Activated T-helper 1 cell treated with anti-CD3 and anti-CD28 coated beads, Interleukin-12 subunit alpha, Interleukin-12 subunit beta, Interleukin-2, Interleukin-4 antibody, amounts not matched to agents 30 ng/mL and 10 ng/mL and 1 ng/mL, durations not matched to agents 14 hours and 24 hours and 36 hours (primary cell): ENCODE measurements at places on chromosomes 7 and 10. TPM values are rescaled to one million over a fixed set of nuclear protein-coding genes. Genes with fewer than 3 reads are reported as not detected.

CALML5 gene
- total RNA-seq = not detected in 2 replicates

TET1 gene
- 0.71 and 0.73 TPM in 2 replicates for total RNA-seq

RAPGEF5 gene
- total RNA-seq = 0.59 and 0.70 TPM in 2 replicates

UCN3 gene
- total RNA-seq = not detected in 2 replicates

HOXA6 gene
- not detected in 2 replicates for total RNA-seq

TMEM196 gene
- not detected in 2 replicates for total RNA-seq

DGKB gene
- total RNA-seq = not detected in 2 replicates

C7orf33 gene
- total RNA-seq = not detected in 2 replicates

DNA sequence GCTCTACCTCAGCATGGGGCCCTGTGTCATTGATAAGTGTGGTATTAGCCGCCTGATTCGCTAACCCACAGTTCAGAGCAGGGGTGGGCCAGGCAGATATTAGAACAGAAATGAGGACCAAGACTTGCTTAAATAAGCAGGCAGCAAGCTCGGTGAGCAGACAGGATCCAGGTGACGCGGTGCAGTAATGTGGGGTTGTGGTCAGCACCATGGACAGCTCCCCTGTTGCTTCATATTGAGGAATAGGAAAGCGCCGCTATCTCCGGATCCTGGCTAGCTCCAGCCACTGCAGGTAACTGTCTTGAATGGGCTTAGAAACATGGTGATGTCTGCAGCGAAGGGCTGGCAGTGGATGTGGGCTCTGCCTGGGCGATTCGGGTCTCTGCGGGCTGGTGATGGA, 51.3 kb upstream of the GPR26 start:
- H3K4me1 ChIP-seq = no peaks in the 10 kb centered on the region
- no peak overlapping the region for H3K4me3 ChIP-seq
- no peaks in the 10 kb centered on the region for H3K27me3 ChIP-seq

DNA sequence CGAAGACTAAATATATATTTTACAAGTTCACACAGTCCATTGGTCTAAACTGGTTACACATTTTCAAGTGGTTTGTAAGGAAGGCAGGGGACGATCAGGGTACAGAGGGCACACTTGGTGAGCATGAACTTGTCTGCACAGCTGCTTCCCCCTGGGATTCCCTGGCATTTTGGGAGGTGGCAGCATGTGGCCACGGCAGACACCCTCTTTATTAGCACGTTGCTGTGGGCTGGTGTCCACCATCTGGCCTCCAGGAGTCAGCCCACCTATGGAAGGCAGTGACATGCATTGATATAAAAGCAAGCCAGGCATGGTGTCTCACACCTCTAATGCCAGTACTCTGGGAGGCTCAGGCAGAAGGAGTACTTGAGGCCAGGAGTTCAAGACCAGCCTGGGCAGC, 350.2 kb downstream of the TYW1 start:
- H3K4me1 ChIP-seq = no peaks in the 10 kb centered on the region
- no peaks in the 10 kb centered on the region for H3K27me3 ChIP-seq
- H3K27ac ChIP-seq = no peak overlapping the region
- no peak overlapping the region for H3K4me3 ChIP-seq
- peaks cover 5% of the 10 kb centered on the region for H3K36me3 ChIP-seq
- no peak for DNase-seq

DNA sequence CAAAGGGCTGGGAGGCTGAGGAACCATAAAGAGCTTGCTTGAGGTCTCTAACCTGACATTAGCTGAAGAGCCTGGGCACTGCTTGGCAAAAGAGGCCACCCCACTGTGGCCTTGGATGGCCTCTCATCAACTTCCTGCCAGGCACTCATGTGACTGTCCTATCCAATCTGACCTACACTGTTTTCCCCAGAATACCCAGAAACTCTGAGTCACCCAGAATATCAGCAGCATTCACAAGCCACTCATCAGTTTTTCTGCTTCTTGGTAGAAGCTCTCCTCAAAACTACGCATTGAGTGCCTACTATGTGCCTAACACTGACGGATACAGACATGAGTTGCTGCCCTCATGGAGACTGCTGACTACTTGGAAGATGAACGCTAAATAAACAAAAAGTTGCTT, 4.1 kb upstream of the NT5C2 start:
- H3K4me3 ChIP-seq = peak overlapping the region; percentile 20
- H3K27me3 ChIP-seq = no peaks in the 10 kb centered on the region
- peaks cover 32% of the 10 kb centered on the region for H3K4me1 ChIP-seq
- H3K27ac ChIP-seq = peak overlapping the region; percentile 42
- no peak for DNase-seq

- no peaks in the 10 kb centered on the region for H3K36me3 ChIP-seq
- H3K4me3 ChIP-seq = peak overlapping the region; percentile 26
- H3K27ac ChIP-seq = peak overlapping the region; percentile 67
- no peak for DNase-seq
Measured at GRCh38 chr10:70272925-70273316, 10.9 kb downstream of the NPFFR1 start.

DNA sequence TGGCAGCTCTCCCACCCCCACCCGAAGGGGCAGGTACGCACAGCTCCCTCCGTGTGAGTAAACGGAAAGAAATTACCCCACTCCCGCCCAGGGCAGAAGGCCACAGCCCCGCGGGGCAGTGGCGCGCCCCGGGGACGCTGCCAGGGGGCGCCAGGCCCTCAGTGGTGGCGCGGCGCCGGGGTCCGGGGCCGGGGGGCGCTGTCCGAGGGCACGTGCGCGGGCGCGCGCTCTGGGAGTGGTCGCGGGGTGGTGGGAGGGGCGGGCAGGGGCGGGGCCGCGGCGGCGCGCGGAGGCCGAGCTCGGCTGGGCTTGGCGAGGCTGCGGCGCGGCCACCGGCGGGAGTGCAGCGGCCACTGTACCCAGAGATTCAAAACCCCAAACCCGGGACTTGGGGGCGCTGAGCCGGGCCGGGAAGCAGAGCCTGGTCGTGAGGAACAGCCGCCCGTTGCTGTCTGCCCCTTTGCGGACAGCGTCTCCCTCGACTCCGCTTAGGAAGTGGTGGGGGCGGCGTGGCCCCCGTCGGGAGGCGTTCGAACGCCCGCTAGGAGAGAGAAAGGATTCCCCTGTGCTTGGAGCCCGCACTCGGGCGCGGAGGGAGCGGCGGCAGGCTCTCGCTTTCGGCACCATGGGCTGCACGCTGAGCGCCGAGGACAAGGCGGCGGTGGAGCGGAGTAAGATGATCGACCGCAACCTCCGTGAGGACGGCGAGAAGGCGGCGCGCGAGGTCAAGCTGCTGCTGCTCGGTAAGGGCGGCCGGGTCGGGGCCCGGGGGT, at the start of gene GNAI1:
Gene GNAI1 (plus strand): TSS at position 296 of the 773 bp plus-strand sequence. CDS start 330 bp downstream, at position 626.
- DNase-seq = no peak
- H3K36me3 ChIP-seq = peaks cover 3% of the 10 kb centered on the region
- peaks cover 56% of the 10 kb centered on the region for H3K27me3 ChIP-seq
- H3K27ac ChIP-seq = peak within 1 kb of the TSS; percentile 53

DNA sequence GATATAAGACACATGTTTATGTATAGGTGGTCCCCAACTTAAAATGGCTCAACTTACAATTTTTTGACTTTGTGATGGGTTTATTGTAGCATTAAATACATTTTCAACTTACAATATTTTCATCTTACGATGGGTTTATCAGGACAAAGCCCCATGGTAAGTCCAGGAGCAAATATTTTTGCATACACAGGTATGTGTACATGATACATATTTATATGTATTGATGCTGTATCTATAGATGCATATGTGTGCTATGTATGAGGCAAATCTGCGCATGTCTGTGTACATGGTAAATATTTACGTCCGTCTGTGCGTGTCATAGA, 664 bp upstream of the UBE3C start:
- H3K4me1 ChIP-seq = peaks cover 36% of the 10 kb centered on the region
- H3K36me3 ChIP-seq = peaks cover 29% of the 10 kb centered on the region
- peak overlapping the region; percentile 88 for H3K4me3 ChIP-seq
- no peak for DNase-seq
- H3K27me3 ChIP-seq = no peaks in the 10 kb centered on the region
- peak overlapping the region; percentile 97 for H3K27ac ChIP-seq

GRCh38 chr10:114374053-114374791, 30.1 kb downstream of the AFAP1L2 start:
- no peak for DNase-seq
- no peaks in the 10 kb centered on the region for H3K4me1 ChIP-seq
- H3K27me3 ChIP-seq = peaks cover 23% of the 10 kb centered on the region
- no peaks in the 10 kb centered on the region for H3K36me3 ChIP-seq

GRCh38 chr7:106610996-106611886, 49.7 kb downstream of the CCDC71L start:
- H3K36me3 ChIP-seq = no peaks in the 10 kb centered on the region
- H3K4me1 ChIP-seq = no peaks in the 10 kb centered on the region
- no peak overlapping the region for H3K27ac ChIP-seq
- no peak overlapping the region for H3K4me3 ChIP-seq
- DNase-seq = no peak

GRCh38 chr7:101519324-101520023, 109.6 kb downstream of the MYL10 start:
- no peak overlapping the region for H3K27ac ChIP-seq
- H3K27me3 ChIP-seq = no peaks in the 10 kb centered on the region
- DNase-seq = no peak
- H3K4me1 ChIP-seq = no peaks in the 10 kb centered on the region

- H3K4me3 ChIP-seq = no peak overlapping the region
- no peaks in the 10 kb centered on the region for H3K4me1 ChIP-seq
- peaks cover 8% of the 10 kb centered on the region for H3K27me3 ChIP-seq
- DNase-seq = no peak
Measured at GRCh38 chr10:23432166-23432565, 6.7 kb upstream of the OTUD1 start.

- H3K4me3 ChIP-seq = peak overlapping the region; percentile 15
- H3K27me3 ChIP-seq = no peaks in the 10 kb centered on the region
- DNase-seq = peak; percentile 27
- H3K4me1 ChIP-seq = peaks cover 25% of the 10 kb centered on the region
Measured at GRCh38 chr10:72370201-72370722, 15.5 kb upstream of the DNAJB12 start.

GRCh38 chr7:24913801-24914464, 66.0 kb downstream of the OSBPL3 start:
- H3K36me3 ChIP-seq = peaks cover 41% of the 10 kb centered on the region
- no peak for DNase-seq
- H3K27ac ChIP-seq = peak overlapping the region; percentile 79
- peaks cover 91% of the 10 kb centered on the region for H3K4me1 ChIP-seq
- no peaks in the 10 kb centered on the region for H3K27me3 ChIP-seq
- H3K4me3 ChIP-seq = peak overlapping the region; percentile 37

GRCh38 chr7:105224884-105225651, 163.7 kb downstream of the SRPK2 start:
- H3K27ac ChIP-seq = no peak overlapping the region
- peaks cover 4% of the 10 kb centered on the region for H3K36me3 ChIP-seq
- DNase-seq = no peak
- H3K4me3 ChIP-seq = no peak overlapping the region

DNA sequence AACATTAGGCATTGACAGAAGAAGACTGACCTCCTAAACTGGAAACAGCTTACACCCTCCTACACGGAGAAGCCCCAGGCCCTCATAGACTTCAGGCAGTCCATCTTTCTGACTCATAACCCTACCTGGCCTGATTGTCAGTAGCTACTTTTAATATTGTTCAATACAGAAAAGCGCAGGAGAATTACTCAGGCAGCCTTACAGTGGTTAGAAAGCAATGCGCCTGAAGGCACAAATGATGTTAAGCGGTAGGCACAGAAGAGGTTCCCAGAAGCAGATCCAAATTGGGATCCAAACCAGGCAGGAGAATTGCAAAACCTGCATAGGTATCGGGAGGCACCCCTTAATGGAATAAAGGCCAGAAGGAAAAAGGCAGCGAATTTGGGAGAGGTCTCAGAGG, 5.4 kb upstream of the CYREN start:
- no peak for DNase-seq
- peaks cover 9% of the 10 kb centered on the region for H3K36me3 ChIP-seq
- no peaks in the 10 kb centered on the region for H3K27me3 ChIP-seq
- no peak overlapping the region for H3K27ac ChIP-seq
- H3K4me1 ChIP-seq = no peaks in the 10 kb centered on the region

- H3K4me3 ChIP-seq = no peak overlapping the region
- H3K4me1 ChIP-seq = no peaks in the 10 kb centered on the region
- no peak for DNase-seq
- H3K27me3 ChIP-seq = peaks cover 1% of the 10 kb centered on the region
- no peak overlapping the region for H3K27ac ChIP-seq
Measured at GRCh38 chr10:99983280-99983988, 26.3 kb downstream of the DNMBP start.

DNA sequence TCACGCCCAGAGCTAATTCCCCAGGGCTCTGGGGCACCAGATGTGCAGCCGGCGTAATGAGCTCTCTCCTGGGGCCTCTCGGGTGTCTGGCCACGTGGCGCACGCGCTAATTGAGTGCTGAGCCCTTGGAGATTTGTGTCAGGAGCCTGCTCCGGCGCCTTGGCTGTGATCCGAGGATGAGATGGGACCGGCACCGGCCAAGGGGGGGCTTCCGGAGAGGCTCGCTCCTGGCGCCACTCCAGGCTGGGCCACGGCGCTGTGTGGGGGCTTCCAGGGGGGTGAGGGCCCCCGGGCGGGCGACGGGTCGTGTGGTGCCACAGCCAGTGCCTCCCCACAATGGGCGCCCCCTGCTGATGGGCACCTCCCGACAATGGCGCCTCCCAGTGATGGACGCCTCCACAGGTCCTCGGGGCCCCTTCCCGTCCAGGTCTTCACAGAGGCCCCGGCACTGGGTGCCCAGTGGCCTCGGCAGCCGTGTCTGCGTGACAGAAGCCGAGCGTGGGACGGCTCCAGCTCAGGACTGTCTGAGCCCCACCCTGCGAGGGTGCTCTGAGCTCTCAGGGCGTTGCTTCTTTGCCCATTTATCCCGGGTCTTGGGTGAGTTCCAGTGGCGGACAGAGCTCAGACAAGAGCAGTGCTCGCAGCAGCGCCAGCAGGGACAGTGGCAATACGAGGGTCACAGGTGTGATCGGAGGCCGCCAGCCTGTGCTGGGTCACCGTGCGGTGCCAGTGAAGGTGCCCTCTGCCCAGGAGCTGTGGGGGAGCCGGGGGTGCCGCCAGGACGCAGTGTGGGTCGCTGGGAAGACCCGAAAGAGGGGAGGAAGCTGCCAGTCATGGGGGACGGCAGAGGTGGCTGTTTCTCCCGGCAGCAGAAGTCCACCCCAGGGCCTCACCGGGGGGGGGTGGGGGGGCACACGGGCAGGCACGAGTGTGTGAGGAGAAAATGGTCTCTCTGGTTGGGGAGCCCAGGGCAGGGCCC, 8.2 kb upstream of the NKX6-2 start:
- DNase-seq = no peak
- H3K27me3 ChIP-seq = peaks cover 5% of the 10 kb centered on the region
- no peak overlapping the region for H3K27ac ChIP-seq
- H3K4me1 ChIP-seq = no peaks in the 10 kb centered on the region

DNA sequence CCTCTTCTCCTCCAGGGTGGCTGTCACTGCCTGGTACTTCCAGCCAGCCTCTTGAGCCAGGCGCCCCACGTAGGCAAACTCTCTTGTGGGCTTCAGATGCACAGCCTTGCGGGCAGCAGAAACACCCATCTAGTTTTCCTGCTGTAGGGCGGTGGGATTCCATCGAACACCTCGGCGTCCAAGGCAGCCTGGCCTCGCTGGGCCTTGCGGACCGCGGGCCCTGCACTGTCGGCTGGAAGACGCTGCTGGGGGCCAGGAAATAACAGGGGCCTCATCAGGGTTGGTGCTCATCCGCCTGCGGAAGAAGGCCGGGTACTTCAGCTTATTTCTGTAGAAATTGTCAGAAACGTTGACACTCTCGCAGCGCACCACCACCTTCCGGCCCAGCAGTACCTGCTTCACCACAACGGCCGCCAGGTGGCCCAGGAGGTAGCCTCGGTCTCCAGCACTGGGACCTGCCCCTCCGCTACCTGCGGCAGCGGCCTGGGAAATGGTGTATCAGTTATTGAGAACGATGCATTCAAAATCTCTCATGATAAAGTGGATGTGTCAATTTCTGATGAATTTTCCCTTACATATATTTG, 61.1 kb downstream of the WDFY4 start:
- H3K4me3 ChIP-seq = no peak overlapping the region
- no peak for DNase-seq
- no peak overlapping the region for H3K27ac ChIP-seq
